ENCODE measurements at places on chromosomes 1 and 21. TPM values are rescaled to one million over a fixed set of nuclear protein-coding genes. Genes with fewer than 3 reads are reported as not detected.

RNU1-4 gene
- total RNA-seq, result under 0.01 TPM

PGLYRP3 gene
- total RNA-seq, result not detected

RPE65 gene
- not detected for total RNA-seq

SPATA17 gene
- 1.1 TPM for total RNA-seq

SPRR4 gene
- total RNA-seq, result not detected

LCK gene
- not detected for total RNA-seq

SLC44A3 gene
- 0.38 TPM for total RNA-seq

TMPRSS3 gene
- total RNA-seq, result not detected
